ENCODE measurements at places on chromosomes 16 and 17. TPM values are rescaled to one million over a fixed set of nuclear protein-coding genes. Genes with fewer than 3 reads are reported as not detected.

Gene CALB2
- total RNA-seq = not detected

Gene ANKRD40CL
- not detected for total RNA-seq

Gene LYZL6
- not detected for total RNA-seq

Gene PFN1
- 806 TPM for total RNA-seq

Gene CCL8
- total RNA-seq = not detected

Gene MMP2
- total RNA-seq = 256 TPM

Gene DNAH3
- total RNA-seq = not detected

Gene TNFRSF13B
- total RNA-seq = not detected

Gene MT1A
- total RNA-seq = 3.3 TPM

Gene COPS3
- 64.7 TPM for total RNA-seq

Gene NPB
- total RNA-seq = 0.28 TPM

Gene KRT31
- not detected for total RNA-seq

Gene CSH2
- total RNA-seq = not detected

Gene CMTM3
- 22.8 TPM for total RNA-seq

Gene HEXIM1
- 8.1 TPM for total RNA-seq

Gene GFER
- 14.6 TPM for total RNA-seq

Gene FBXO39
- total RNA-seq = 0.56 TPM

Gene TBC1D26
- 0.19 TPM for total RNA-seq

Gene OTOA
- total RNA-seq = 0.09 TPM

Gene IRF8
- not detected for total RNA-seq

Gene CIBAR2
- total RNA-seq = not detected

Gene CETP
- total RNA-seq = 0.90 TPM

Gene MYL11
- total RNA-seq = not detected

Gene SPATA32
- under 0.01 TPM for total RNA-seq

Gene PRDM7
- total RNA-seq = not detected

Gene CD300LF
- not detected for total RNA-seq

Gene OR3A1
- total RNA-seq = not detected

Gene CCT6B
- total RNA-seq = 0.38 TPM

Gene TNFSF13
- 0.66 TPM for total RNA-seq
